Neuronal stem cell (in vitro differentiated cells): ENCODE measurements at places on chromosomes 2 and 18.

GRCh38 chr2:76050196-76050595 lies 339.5 kb upstream of the GCFC2 start:
- DNase-seq, result no peak

DNA sequence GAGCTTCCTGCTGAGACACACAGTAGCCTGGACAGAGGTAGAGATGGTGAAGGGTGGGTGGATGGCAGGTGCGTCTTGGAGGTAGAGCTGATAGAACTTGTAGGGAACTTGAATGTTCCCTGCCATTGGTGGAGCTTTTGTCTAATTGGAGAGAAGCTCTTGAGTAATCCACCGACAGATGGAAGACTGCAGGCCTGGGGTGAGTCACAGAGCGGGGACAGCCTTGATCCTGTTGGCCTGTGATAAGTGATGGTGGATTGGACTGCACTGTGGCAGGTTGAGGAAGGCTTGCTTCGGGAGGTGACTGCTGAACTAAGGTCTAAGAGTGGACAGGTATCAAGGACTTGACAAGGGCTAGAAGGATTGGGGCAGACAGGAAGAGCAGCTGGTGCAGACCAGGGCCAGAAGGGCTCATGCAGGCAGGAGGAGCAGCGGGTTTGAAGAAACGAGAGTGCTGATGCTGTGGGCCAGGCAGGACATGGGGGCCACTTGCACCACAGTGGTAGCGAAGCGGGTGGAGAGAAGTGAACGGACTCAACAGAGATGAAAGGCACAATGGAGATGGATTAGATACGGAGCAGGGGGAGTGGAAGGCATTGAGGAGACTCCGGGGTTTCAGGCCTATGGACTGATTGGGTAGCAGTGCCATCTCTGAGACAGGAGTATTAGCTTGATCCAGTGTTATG lies 16.3 kb downstream of the CABLES1 start:
- no peak for DNase-seq

DNA sequence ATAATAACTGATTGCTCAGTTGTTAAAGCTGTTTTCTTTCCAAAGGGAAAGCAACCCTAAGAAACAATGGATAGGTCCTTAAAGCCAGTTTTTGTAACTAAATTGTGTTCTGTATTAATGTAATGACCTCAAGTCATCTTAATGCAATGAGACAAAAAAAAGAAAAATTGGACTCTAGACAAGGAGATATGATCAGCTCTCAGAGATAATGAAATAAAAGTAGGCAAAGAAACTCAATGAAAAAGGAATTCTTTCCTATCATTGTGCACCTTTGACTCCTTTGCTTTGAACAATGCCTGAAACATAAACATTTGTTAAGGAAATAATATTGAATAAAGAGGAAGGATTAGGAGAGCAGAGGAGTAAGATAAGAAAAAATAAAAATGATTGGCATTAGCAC lies 86.1 kb downstream of the RIT2 start:
- no peak for DNase-seq

DNA sequence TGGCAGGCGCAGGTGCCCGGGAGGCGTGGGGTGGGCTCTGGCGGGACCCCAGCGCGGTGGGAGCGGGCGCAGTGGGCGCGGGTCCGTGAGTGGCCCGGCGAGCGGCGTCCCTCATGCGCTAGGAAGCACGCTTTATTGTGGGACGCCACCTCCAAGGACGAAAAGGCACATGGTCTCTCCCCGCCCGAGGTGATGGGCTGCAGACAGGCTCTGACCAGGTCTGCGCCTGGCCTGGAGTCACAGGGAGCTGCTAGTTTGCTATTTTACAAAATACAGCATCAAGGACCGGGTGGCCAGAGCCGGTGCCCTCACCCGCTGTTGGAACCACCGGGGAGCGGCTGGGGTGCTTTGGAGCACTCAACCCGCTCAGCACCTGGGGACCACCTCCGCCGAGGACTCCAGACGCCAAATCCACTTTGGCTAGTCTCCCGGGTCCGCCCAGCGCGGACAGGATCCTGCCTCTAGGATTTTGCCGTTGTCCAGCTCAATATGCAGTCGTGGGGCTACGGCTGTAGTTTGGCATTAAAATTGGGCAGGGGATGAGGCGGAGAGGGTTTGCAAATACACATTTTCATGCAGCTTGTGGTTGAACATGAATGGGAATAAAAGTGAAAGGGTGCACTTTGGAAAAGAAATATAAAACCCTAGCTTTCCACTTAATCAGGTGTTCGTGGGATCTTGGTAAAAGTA lies 65.4 kb downstream of the LRRFIP1 start:
- DNase-seq, result no peak

- DNase-seq, result no peak
These were observed 6.8 kb upstream of the GREB1 start for GRCh38 chr2:11527001-11527400.
